ENCODE measurements at places on chromosomes 3 and 15. TPM values are rescaled to one million over a fixed set of nuclear protein-coding genes. Genes with fewer than 3 reads are reported as not detected.

DNA sequence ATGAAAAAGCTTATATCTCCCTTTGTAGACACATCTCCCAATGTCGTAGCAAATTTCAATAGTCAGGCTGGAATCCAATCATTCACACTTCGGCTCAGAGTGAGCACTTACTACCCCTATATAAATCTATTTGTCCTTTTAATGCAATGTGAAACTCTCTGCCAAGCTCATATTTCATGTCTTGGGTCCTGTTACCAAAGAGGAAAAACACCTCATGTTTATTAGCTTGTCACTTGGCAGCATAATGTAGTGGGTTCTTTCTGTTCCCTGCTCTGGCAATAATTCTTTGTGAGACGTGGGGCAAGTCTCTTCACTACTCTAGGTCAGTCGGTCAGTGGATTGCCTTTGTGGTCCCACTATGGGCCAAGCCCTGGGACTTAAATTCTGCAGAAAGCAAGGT, 107.1 kb downstream of the SRGAP3 start:
- DNase-seq, result no peak

Gene P2RY1
- 10.9 TPM for polyA plus RNA-seq

GRCh38 chr15:33051528-33051927, 143.0 kb downstream of the FMN1 start:
- no peak for DNase-seq

Gene FBXL22
- 6.3 TPM for polyA plus RNA-seq

Gene TUSC7
- not detected for polyA plus RNA-seq

Gene SIN3A
- 33.8 TPM for polyA plus RNA-seq

- DNase-seq, result no peak
These were observed 30.7 kb upstream of the RPS17 start for GRCh38 chr15:82570721-82571508.

GRCh38 chr3:157438194-157438730, 1.6 kb downstream of the PTX3 start:
- no peak for DNase-seq

Gene IGSF10
- polyA plus RNA-seq, result 1.7 TPM

- DNase-seq, result no peak
These were observed 249.6 kb upstream of the COL8A1 start for GRCh38 chr3:99388780-99389179.

GRCh38 chr3:57715686-57716085, 22.8 kb upstream of the DENND6A start:
- peak; percentile 37 for DNase-seq

Gene PXYLP1
- 20.2 TPM for polyA plus RNA-seq

- no peak for DNase-seq
These were observed 260.1 kb downstream of the UACA start for GRCh38 chr15:70503073-70503745.

Gene SLC38A3
- polyA plus RNA-seq, result 2.0 TPM

- no peak for DNase-seq
These were observed 77.4 kb upstream of the PTPRG start for GRCh38 chr3:61483997-61484396.

DNA sequence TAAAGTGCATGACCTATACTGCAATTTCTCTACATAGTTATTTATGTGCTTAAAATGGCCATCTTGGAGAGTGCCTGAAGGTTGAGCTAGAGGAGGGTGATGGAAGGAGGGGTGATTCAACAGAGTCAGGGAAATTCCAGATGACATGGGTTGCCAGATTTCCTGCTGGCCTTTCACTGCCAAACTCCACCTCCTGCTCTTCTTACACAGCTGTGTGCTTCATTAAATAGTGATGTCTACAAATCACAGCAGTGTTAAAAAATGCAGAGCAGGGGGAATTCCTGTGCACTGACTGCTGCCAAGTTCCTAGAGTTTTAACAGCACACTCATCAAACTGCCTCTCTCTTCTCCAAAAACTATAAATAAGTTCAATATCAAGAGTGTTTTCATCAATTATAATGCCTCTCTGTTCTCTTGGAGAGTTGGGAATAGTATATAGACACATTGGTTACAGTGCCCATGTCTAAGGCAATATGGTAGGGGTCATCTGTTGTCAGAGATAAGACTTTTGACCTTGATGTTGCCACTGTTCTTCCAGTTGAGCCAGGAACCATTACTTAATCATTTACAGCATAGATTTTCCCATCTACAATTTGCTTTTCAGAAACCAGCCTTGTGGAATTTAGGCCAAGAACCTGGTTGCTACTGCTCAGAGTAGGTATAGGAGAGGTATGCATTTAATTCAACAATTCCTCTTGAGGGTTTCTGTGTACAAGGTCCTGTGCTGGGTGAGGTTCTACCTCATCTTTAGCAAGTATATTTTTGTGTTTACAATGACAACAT, 79.6 kb downstream of the TP63 start:
- peak; percentile 45 for DNase-seq

- DNase-seq, result no peak
These were observed 307.9 kb downstream of the CLSTN2 start for GRCh38 chr3:140242818-140243276.

DNA sequence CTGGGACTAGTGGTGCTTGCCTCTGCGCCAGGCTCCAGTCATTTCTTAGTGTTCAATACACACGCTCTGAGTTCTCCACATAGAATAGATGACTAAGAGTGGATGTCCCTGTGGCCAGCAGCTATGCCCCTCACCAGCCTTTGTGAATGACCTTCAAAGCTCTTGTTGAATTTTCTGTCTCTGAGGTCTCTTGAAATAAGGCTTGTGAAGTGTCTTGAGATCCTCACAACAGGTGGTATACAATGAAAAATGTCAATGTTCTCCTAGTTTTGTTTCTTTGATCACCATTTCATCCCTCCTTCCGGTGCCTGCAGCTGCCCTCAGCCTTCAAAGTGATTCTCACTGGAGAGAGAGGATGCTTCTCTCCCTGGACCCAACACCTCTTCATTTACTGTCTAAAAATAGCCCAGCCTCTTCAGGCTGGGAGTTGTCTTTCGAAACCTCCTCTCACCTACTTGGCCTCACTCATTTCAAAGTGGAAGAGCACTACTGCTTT, 5.4 kb downstream of the MAPKBP1 start:
- DNase-seq, result no peak

GRCh38 chr3:122272879-122273278, 52.2 kb upstream of the CSTA start:
- no peak for DNase-seq
